NCI-H187 (cell line): ENCODE measurements at places on chromosomes 1 and 21.

GRCh38 chr1:184610876-184611595 lies 143.6 kb downstream of the EDEM3 start:
- no peak for DNase-seq

- no peak for DNase-seq
Measured at GRCh38 chr1:220838578-220838977, 40.7 kb upstream of the HLX start.

DNA sequence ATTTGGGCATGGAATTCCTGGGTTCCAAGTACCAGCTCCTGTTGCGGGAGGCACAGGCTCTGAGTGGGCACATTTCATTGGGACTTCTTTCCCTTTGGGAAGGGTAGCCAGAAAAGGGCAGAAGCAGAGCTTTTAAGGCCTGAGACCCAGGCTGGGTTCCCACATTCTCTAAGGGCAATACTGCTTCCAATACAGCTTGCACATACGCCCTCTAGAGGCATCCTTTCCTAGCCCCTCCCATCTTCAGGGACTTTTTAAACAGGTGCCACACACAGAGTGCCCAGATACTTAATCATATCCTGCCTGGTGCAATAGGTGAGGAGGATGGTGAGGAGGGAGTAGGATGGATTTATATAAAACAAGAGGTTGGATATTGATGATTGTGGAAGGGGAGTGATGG lies 5.7 kb downstream of the GPR88 start:
- no peak for DNase-seq

DNA sequence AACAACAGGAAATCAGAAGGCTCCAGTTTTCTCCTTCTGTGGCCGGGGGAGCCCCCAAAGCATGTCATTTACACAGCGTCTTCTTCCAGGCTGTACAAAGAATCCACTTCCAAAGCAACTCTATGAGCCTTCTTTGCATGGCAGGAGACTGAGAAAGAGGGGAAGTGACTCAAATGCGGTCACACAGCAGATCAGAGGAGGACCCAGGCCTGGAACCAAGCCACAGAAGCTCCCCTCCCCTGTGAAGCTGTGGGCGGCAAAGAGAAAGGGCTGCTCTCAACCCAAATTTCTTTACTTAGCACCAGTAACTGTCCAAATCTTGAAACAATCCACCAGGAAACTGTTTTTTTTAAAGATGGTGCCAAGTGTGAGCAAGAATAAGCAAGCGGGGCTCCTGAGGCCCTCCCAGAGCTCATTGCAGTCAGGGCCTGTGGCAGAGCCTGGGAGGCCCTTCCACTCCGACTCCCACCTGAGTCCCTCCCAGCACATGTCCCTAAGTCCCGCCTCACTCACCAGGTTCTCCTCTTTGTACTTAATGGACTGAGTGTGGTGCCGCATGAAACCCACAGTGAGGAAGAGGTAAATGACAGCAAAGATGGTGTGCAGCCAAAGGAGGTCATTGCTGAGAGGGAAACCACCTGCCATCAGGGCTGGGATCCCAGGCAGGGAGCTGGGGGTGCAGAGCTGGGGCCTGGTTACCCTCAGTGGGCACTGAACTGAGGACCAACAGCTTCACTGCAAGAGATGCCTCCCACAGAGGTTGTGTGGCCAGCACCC lies 15.9 kb downstream of the TMEM63A start:
- no peak for DNase-seq

DNA sequence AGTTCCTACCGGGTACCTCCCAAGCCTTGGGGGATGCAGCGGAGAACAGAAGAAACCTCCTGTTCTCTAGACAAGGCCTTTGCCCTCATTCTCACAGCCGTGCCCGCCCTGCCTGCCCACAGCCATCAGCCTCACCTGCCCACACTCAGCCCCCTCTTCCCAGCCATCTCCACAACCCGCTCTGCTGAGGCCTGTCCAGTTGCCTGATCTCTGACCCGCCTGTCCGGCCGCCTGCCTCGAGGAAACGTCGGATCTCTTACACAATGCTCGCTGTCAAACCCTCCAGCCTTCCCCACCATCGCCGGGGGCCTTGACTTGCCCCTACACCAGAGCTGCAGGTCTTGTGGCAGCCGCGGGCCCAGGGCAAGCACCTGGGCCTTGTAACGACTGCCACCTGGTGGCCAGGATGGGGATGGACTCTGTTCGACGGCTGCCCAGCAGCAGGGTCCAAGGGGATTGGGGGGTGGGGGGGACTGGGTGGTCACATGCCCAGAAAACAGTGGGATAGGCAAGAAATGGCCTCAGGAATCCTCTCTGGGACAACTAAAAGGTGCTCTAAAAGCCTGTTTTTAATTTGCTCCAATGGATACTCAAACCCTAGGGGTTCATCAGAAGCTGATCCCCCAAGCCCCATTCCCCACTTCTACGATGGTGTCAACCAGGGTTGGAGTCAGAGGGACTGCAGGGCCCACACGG lies 31.0 kb downstream of the SLC45A1 start:
- no peak for DNase-seq

GRCh38 chr1:107293901-107294613 lies 153.2 kb downstream of the NTNG1 start:
- DNase-seq: no peak

DNA sequence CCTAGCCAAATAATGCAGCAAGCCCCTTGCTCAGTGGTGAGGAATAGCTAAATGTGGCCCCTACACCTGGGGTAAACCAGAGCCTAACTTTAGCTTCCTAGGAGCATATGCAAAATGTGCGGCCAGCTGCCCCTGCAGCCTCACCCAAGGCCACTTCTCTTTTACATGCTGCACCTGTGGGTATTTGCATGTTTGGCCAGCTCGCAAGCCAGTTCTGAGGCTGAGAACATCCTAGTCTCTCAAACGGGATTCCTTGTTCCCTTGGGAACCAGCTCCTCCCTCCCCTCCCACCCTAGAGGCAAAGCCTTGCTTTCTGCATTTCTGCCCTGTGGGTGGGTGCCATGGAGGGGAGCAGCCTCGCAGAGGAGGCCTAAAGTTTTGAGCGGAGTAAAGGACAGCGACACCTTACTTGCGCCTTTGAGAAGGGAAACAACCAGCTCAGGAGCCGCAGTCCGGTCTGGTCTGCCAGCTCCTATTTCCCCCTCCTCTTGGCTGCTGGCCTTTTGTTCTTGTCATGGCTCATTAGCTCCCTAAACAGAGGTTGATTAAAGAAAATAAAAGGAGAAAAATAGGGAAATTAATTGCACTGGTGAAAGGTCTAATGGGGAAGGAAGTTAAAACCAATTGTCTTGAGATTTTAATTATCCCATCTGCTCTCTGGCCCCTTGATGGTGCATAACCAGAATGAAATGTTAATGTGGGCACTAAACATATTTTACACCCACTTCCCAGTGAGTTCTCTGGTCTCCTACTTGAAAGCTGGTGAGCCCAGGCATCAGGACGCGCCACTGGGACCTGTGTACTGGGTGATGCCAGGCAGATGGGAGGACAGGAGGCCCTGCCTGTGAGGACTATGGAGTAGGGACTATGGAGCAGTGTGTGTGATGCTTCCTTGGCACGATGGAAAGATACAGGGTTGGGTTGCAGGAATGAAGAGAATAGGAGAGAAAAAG lies 68.7 kb downstream of the TEX35 start:
- DNase-seq: no peak

- no peak for DNase-seq
Measured at GRCh38 chr1:56824271-56824670, 5.1 kb upstream of the FYB2 start.

- DNase-seq: no peak
Measured at GRCh38 chr21:45040157-45040711, 34.1 kb upstream of the ADARB1 start.

DNA sequence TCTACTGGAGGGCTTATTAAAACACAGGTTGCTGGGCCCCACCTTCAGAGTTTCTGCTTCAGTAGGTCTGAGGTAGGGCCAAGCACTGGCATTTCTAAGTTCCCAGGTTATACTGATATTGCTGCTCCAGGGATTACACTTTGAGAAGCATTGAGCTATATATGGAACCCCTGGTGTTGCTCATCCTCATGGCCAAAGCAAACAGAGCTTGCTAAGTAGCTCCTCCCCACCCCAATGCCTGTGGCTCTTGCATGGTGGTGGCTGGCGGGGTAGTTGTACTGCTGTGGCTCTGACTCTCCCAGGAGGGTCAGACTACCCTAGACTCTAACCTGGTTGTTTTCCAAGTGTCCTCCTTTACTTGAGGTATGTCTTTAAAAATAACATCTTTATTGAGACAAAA lies 143.6 kb downstream of the SPATA46 start:
- DNase-seq: no peak

- no peak for DNase-seq
Measured at GRCh38 chr1:147509786-147510395, 31.4 kb upstream of the BCL9 start.

- DNase-seq: no peak
Measured at GRCh38 chr1:219945795-219946194, 17.4 kb upstream of the SLC30A10 start.

- no peak for DNase-seq
Measured at GRCh38 chr1:225903623-225904022, 14.7 kb upstream of the LEFTY1 start.

GRCh38 chr1:70864302-70864701 lies 183.3 kb downstream of the PTGER3 start:
- no peak for DNase-seq

DNA sequence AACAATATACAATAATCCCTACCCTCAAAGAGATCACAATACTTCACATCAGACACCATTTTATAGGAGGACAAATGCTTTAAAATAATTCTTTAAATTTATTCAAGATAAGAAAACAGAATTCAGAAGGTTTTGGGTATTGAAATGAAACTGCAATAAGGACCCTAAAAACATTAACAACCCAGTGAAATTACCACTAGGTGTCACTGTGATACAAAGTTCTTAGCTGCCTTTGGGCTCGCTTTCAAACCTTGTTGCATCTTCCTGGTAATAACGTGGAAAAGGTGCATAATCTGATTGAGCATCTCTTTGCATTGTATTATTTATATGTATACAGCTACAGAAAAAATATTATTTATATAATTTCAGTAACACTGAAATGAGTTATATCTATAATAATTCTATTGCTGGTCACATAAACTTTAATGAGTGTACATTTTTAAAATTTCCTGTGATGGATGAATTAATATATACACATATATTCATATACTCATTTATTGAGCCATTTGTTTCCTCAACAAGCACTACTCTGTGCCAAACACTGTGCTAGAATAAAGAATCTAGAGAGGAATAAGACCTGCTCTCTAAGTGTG lies 185.2 kb downstream of the FAF1 start:
- no peak for DNase-seq

- no peak for DNase-seq
Measured at GRCh38 chr21:43911015-43911934, 46.3 kb downstream of the AGPAT3 start.

GRCh38 chr1:38370716-38371504 lies 324.3 kb upstream of the POU3F1 start:
- DNase-seq: no peak

- no peak for DNase-seq
Measured at GRCh38 chr1:1567891-1568291, 6.8 kb downstream of the SSU72 start.

- no peak for DNase-seq
Measured at GRCh38 chr1:29849991-29850757, 613.9 kb downstream of the PTPRU start.

DNA sequence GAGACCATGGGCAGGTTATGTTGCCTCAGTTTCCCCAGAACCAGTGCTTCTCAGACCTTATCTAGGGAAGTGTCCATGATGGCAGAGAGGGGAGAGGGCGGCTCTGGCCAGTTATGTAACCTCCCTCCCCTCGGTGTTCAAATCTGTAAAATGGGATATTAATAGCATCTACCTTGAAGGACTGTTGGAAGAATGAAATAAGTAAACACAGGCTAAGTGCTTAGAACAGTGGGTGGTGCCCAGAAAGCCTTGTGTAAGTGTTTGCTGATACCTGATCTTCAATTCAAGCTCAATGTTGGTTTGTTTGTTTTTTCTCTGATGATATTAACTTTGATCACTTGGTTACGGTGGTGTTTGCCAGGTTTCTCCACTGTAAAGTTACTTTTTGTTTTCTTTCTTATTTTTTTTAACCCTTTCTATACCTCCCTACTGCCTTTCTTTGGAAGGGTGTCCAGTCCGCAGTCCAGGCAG lies 34.9 kb downstream of the EPHA2 start:
- no peak for DNase-seq

DNA sequence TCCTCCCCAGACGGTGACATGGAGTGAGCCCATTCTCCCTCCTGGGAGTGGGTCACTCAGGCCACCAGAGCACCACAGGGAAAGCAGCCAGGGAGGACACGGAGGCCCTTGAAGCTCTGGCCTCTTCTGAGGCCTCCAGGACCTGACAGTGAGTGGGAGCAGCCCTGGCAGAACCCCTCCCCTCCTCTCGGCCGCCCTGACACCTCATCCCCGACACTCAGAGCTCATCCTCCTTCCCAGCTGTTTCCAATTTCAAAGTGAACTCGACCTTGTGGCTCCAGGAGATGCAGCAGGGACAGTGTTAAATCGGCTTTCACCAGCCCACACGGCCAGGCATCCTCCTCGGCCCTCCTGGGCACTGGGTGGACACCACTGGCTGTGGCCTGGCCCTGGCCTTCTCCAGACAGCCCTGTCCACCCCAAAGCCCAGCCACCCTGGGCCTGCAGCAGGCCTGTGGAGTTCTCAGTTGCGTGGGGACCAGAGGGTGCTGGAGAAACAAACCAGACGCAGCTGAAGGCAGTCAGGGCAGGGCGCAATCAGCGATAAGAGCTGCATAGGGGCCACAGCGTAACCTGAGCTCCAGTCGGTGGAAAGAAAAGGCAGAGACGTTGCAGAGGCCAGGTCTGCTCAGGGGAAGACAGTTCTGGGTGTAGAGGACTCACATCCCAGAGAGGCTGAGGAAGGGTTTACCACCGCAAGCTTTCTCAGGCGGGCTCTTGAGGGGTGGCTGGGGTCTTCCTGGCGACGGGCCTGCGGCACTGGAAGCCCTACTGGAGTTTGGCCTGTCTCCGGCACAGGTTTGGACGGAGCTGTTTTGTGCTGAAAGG lies 27.1 kb downstream of the FTCD start:
- no peak for DNase-seq

- DNase-seq: no peak
Measured at GRCh38 chr1:32981003-32981901, 16.6 kb upstream of the RNF19B start.

DNA sequence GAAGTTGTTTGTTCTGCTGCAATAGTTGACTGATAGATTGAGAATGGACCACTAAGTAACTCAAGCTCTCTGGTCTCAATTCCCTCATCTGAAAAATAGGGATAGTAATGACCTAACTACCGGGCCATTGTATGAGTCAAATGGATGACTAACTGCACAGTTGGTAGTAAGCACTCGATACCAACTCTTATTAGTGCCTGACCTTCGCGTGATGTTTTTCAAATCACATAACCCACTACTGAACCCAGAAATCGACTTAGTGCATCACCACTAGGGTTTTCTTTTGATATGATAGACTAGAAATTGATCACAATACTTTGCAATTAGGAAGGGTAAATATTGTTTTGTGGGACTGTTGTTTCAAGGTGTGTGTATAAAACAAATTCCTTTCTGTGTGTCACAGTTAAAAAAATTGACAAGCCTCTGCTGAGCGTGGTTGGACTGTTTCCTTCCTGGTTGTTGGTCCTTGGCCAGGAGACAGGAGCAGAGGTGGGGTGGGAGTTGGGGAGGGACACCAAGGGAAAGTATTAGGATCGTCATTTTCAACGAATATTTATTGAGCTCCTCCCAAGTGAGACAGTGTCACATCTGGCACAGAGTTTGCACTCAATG lies 54.0 kb upstream of the LRP8 start:
- DNase-seq: no peak
